CD4-positive, alpha-beta T cell treated with Interleukin-17A for 1 hour (primary cell): ENCODE measurements at places on chromosomes 13 and 19.

GRCh38 chr13:54029720-54030119 lies 1001.1 kb downstream of the OLFM4 start:
- DNase-seq: no peak

DNA sequence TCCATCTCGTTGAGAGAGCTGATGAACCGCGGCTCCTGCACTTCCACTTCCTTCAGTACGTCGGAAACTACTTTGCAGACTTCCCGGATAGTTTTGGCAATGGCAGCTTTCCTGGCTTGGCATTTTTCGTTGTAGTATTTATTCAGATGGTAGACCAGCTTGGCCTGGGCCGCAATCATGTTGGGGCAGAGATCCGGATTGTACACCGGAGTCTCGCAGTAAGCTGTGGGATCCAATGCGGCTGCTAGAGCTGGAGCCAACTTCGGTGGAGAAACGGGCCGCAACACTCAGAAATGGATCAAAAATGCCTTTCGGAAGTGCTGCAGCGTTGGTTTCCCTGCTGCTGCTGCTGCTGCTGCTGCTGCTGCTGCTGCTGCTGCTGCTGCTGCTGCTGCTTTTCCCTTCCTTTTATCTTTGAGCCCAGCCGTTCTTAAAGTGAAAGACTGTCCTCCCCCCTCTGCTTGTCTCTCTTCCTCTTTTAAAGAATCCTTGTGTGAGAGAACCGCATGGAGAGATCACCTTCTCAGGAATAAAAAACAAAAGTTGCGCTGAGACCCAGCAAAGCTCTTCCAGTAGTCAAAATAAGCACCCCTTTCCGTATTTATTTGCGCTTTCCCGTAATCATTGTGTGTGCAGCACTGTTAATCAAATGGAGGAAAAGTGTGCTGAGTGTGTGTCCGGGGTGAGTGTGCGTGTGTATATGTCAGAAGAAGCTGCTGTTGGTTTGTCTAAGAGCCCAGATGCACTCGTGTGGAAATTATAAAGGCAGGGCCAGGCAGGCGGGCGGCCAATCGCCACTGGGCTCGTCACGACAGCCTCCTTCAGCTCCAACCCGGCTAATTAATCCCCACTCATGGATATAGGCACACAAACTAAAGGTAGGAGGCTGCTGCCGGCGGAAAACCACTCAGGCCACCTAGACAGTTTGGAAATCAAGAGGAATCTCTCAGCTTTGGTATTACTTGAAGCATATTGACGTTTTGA lies at the start of gene MAB21L1:
Gene MAB21L1, minus strand, starts transcription at position 730 of the 984 bp plus-strand sequence. Its CDS starts 551 bp downstream, at position 179.
- no peak for DNase-seq

DNA sequence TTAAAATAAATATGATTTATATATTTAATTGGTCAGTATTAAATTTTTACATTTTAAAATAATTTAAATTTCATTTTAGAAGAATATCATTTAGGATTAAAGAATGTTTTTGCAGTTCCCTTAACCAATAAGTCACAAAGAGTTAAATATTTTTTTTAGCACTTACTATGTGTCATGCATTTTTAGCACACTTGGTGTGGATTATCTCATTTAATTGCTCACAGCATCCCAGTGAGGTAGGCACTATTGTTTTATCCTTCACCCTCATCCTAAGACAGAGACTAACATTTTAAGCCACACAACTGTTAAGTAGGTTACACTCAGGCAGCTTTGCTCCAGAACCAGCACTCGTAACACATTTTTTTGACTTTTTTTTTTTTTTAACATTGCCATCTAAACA lies 78.2 kb downstream of the URI1 start:
- no peak for DNase-seq

DNA sequence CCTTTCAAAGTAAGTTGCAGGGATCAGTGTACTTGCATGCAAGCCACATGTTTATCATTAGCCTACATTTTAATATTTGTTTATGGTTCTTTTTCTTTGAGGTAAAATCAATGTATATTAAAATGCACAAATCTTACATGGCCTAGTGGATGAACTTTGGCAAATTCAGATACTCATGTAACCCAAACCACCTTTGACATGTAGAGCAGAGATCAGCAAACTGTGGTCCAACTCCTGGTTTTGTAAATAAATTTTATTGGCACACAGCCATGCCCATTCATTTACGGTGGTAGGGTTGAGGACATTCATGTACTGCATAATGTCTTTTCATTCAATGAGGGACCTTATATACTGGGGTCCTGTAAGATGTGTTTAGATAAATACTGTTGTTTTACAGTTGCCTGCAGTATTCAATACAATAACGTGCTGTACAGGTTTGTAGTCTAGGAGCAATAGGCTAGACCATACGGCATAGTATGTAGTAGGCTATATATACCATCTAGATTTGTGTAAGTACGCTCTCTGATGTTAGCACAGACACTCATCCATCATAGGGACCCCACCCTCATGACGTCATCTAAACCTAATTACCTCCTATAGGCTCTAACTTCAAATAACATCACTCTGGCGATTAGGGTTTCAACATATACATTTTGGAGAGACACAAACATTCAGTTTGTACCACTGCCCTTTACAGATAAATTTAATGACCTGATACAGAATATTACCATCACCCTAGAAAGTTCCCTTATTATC lies 5.7 kb downstream of the NDFIP2 start:
- DNase-seq: no peak

DNA sequence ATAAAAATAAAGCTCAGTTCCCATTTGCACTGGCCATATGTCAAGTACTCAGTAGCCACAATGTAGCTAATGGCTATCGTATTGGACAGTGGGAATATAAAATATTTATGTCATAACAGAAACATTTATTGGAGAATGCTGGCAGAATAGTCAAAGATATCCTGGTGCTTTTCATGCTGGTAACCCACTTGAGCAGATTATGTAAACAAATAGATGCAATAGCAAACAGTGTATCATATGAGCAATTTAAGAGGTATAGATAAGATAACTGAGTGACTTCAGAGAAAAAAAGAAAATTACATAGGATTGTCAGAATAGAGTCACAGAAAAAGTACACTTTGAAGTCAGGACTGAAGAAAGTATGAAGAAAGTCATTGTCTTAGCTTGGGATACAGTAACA lies 426.6 kb downstream of the NDFIP2 start:
- no peak for DNase-seq

DNA sequence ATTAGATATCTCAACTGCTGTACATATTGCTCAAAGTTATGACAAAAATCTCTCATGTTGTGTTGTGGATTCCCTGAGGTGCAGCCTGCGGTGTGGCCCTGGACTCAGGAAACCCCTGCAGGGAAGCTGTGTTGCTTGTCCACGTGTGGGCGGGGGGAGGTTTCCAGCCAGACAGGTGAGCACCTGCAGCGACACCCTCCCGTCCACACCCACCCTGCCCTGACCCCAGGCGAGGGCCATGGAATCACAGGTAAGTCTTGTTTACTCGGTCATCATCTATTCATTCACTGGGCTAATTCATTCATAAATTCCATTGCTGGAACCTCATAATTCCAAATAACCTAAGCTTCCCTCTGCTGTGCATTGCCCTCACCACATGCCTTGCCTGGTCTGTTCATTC lies 14.1 kb downstream of the PLPP2 start:
- DNase-seq: no peak

DNA sequence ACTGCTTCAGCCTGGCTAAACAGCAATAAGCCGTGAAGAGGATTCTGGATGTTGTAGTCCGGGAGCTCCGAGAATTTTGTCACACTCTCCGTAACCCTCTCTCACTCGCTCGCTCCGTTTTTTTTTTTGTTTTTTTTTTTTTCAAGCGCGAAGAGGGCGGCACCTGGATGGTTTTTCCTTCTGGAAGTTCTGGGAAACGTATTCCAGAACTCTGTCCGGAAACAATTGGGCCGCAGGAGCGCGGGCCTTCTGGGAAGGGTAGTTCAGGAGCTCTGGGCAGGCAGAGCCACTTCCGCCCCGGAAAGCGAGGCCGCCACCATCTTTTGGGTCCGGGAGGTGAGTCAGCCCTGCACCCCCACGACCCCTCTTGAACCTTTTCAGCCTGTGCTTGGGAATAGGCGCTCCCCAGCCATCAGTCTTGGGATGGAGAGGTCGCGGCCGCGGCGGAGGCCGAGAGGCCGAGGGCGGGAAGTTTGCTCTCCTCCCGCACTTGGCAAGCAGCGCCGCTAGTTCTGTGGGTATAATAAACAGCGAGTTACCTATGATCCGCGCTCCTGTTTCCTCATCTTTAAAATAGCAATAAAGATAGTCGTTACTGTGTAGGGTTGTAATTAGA lies at the start of gene ZNF227:
Gene ZNF227, plus strand, starts transcription at position 283 of the 616 bp plus-strand sequence. CDS start 5,261 bp downstream, outside the sequence.
- peak; percentile 81 for DNase-seq

DNA sequence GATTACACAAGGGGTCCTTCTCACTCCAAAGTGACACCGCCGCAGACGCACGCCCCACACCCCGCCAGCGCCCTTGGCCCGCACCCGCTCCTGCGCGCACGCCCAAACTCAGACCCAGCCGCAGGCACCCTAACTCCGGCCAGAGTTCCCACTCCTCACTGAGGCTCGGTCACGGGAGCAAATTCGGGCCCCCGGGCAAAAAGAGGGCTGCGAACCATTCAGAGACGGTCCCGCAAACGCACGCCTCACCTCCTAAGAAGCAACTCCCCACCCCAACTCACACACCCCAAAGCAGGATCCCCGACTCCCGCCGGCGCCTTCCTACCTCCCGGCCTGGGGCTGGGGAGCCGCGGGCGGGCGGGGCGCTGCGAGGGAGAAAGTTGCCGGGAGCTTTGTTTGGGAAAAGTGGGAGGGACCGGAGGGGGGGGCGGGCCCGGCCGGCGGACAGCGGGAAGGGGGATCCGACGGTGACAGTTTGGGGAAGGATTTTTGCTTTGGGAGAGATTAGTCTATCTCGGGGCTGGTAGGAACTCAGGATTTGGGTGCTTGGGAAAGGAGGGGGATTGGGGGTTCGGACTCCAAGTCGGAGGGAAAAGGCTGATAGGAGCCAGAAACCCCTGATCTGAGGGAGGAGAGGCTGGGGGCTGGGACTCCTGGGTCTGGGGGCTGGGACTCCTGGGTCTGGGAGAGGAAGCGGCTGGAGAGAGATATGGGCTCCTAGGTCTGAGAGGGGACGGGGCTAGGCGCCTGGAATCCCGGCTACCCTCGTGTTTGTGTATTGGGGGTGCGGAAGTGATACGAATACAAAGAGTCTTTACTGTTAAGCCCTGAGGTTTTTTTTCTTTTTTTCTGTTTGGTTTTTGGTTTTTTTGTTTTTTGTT lies at the start of gene TEAD2:
Gene TEAD2, minus strand, starts transcription at position 369 of the 881 bp plus-strand sequence. CDS start 2,341 bp downstream, outside the sequence.
- DNase-seq: peak; percentile 13

- DNase-seq: no peak
These were observed 48.4 kb downstream of the ZNRF4 start for GRCh38 chr19:5503598-5503997.

GRCh38 chr13:110138700-110139036 lies 168.3 kb downstream of the COL4A1 start:
- DNase-seq: no peak

DNA sequence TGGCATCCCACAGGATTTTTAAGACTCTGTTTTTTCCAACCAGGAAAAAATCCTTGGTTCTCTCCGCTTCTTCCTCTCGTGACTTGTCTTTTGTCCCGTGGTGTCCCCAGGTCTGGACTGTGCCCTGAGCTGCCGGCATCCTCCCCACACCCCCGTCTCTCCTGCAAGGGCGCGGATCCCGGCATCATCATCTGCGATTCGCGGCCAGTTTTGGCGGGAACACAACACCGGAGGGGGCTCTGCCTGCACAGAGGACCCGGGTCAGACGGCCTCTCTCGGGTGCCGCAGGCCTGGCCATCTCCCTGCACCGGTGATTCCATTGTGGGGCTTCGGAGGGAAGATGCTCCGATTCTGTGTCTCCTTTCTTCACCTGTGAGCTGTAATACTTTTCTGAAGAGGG lies 18.8 kb upstream of the GAS6 start:
- DNase-seq: no peak

DNA sequence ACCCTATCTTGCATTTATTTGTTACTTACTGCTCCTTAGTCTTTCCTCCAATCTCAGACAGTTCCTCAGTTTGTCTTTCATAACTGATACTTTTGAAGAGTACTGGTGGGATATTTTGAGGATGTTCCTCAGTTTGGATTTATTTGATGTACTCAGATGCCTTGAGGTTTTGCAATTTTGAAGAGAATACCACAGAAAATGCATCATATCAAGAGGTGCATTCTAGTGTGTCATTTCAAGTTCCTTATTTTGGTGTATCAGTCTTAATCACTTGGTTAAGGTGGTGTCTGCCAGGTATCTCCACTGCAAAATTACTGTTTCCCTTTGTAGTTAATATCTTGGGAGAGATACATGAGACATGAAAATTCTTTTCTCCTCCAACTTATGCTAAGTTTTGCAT lies 75.1 kb downstream of the URI1 start:
- no peak for DNase-seq

- DNase-seq: no peak
These were observed 2.9 kb downstream of the CGB3 start for GRCh38 chr19:49020931-49021895.

DNA sequence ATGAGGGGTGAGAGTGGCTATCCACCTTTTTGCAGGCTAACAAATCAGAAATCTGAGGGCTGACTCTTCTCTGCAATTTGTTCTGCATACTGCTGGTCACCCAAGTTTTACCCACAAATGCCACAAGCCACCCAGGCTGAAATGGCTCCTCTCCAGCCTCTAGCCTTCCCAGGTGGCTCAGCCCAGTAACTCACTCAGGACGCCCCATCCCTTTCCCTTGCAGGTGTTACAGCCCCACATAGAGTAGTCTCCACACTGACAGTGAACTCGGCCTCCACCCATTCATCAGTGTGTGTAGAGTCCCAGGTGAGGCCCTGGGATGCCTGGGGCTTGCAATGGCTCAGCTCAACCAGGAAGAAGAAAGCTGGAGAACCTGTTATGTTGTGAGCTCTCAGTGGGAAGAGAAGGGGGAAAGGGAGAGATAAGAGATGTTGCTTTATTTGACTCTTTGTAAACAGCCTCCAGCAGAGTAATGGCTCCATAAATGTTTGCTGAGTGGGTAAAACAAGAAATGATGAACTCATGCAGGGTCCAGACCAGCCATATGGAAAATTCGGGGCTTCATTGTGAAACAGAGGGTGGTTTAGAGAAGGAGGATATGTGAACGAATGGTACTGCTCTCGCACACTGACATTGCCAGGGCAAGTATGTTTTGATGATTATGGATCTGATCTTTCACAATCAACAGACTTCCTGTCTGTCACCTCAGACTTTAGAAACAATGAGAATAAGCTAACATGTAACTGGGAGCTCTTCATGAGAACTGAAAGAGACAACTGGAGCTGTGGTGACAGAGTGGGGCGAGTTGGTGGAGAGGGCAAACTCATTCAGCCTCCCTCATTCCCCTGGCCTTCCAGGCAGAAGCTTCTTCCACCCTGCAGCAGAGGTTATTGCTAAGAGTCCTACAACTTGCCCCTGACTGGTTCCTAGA lies 74.2 kb upstream of the RFC3 start:
- peak; percentile 37 for DNase-seq

DNA sequence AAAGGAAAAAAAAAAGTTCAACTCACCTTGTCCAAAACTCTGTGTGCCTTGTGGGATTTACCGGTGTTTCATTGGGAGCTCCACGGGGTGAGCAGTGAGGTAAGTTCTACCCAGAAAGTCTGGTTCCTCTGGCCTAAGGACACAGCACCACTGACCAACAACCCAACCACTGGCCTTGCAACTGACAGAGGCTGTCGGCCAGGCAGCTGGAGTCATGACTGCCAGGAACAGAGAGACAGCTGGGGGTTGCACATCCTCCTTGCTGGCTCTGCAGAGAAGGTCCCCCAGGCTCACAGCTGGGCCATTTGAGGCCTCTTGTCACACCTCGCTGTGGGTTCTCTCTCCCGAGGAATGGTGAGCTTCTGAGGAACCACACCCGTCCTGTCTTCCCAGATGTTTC lies 59.5 kb downstream of the ANKRD10 start:
- no peak for DNase-seq

- DNase-seq: no peak
These were observed 27.7 kb upstream of the NBEA start for GRCh38 chr13:34914416-34914815.
